ENCODE measurements at places on chromosomes 1 and 21. TPM values are rescaled to one million over a fixed set of nuclear protein-coding genes. Genes with fewer than 3 reads are reported as not detected.

The KANK4 gene
- 0.50 TPM for total RNA-seq

DNA sequence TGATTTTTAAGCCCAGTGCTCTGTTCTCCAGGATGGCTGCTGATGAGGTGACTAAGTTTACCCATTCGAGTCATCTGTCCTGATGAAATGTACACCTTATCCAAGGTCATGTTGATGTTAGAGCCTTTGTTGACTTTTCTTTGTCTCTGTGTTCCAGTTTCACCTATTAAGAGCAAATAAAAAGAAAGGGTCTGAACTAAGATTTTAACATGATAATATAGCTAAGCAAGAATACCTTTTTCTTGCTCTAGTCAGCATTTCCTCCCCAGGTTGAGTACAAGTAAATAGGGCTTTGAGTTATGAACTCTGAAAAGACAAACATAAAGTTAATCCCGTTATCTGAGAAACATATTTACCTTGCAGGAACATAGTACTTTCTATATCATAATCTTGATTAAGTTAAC is 52.1 kb upstream of the GPR88 start:
- H3K27ac ChIP-seq: no peak overlapping the region
- H3K27me3 ChIP-seq: no peaks in the 10 kb centered on the region
- H3K36me3 ChIP-seq: no peaks in the 10 kb centered on the region
- DNase-seq: no peak

The GBP6 gene
- total RNA-seq: not detected

The FOXD3 gene
- 0.31 TPM for total RNA-seq

The FCGR3A gene
- 41.7 TPM for total RNA-seq

DNA sequence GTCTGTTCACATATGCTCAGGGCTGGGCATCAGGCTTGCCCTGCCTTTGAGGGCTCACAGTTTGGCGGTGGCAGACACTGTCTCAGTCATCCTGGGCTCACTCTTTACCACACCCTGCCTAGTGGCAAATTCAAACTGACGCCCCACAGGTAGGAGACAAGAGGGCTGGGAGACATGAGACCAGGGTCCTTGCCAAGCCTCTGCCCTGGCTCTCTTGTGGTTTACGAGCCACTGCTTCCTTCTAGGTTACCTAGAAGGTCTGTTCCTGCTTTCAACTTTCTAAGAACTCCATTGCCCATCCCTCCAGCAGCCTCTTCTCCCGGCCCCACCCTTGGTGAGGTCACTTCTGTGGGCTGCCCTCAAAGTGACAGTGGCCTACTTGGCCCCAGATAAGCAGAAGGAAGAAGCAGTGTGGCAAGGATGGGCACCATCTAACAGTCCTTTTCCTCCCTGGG is 10.5 kb downstream of the KIF21B start:
- no peak overlapping the region for H3K4me3 ChIP-seq
- H3K27ac ChIP-seq: no peak overlapping the region
- H3K27me3 ChIP-seq: no peaks in the 10 kb centered on the region
- no peaks in the 10 kb centered on the region for H3K4me1 ChIP-seq
- DNase-seq: no peak

DNA sequence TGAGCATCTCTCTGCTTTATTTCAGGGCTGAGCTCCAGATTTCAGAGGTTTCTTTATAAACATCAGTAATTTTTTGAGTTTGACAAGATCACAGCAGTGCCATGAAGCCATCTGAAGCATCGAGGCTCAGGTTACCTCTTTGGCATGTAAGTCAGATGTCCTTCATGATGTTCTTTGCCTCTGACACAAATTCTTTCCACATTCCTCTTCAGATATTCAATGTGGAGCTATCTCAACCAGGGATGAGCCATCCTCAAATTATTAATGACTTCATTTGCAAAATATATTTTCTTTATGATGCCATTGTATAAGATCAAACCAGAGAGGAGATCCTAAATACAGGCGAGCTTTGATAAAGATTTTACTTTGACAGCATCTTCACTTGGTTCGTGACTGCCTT is 256.7 kb downstream of the COL11A1 start:
- H3K36me3 ChIP-seq: no peaks in the 10 kb centered on the region
- H3K27ac ChIP-seq: no peak overlapping the region
- H3K4me3 ChIP-seq: no peak overlapping the region
